ENCODE measurements at places on chromosomes 16 and 17.
A peak's percentile ranks its signal among the peaks of the same experiment; 100 is the strongest.

DNA sequence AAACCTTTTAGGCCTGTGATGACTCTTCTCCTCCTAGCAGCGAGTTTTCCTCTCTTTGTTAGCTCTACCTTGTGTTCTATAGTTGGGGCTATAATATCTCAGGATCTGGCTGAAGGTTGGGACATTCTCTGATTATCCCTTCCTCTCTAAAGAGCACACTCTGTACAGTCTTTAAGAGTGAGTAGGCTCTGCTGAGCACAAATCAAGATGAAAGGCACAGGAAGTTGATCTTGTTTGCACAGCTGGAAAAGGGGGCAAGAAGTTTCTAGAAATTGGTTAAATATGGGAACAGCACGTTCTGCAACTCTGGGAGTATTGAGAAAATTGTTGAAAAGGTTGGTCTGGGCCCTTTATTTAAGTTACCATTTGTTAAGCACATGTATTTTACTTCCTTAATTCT lies 240.9 kb downstream of the CDH11 start:
- no peak for DNase-seq

GRCh38 chr16:70018254-70018653 lies 67.1 kb downstream of the CLEC18A start:
- DNase-seq, result peak; percentile 37

DNA sequence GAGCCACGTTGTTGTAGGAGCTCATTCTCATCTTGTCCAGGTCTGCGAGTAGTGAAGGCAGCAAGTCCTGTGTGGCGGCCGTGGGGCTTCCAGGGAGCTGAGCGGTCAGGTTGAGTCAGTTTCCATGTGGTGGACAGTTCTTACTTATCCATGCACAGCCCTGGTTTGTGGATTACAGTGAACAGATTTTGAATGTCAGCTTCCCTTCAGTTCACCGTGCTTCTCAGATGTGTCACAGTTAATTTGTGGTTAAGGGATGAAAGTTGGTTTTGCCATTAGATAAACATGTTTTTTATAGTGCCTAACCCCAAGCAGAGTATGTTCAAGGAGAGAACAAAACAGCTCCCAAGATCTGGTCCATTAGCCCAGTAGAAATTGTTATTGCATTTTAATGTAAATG lies 103.1 kb downstream of the RPTOR start:
- peak; percentile 27 for DNase-seq

- no peak for DNase-seq
Measured at GRCh38 chr16:4832698-4833343, 14.3 kb downstream of the GLYR1 start.

DNA sequence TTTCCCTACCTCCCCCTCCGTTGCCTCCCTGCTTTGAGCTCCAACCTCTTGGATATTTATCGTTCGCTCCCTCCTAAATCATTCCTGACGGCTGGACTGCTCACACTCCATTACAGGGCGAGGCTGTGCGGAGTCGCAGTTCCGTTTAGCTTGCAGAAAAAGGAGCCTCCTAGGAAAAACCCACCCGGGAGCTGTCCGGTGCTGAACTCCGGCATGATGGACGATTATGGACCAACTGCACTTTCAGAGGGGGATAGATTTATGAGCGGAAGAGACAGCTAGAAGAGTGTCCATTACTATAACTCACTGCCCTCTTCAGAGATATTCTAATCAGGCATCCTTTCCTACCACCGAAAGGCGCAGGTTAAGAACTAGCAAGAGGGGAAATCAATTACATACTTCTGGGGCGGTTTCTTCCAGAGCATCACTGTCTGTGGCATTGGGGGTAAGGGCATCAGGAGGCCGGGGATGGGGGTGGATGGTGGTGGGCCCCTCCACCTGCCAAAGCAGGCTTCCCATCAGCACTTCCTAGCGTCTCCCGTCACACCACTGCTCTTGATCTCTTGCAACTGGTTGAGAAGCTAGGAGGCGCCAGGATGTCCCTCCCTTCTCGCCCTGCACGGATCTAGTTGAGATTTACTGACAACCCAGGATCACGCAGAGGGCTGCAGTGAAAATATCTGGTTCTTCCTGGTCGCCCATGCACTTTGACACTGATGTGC lies 251.2 kb downstream of the ENGASE start:
- no peak for DNase-seq

- DNase-seq, result no peak
Measured at GRCh38 chr17:22310717-22311686, 618.7 kb downstream of the KCNJ18 start.

- DNase-seq, result no peak
Measured at GRCh38 chr17:69801368-69801767, 273.7 kb upstream of the KCNJ16 start.

- DNase-seq, result no peak
Measured at GRCh38 chr17:46818929-46819859, 702 bp upstream of the WNT3 start.

DNA sequence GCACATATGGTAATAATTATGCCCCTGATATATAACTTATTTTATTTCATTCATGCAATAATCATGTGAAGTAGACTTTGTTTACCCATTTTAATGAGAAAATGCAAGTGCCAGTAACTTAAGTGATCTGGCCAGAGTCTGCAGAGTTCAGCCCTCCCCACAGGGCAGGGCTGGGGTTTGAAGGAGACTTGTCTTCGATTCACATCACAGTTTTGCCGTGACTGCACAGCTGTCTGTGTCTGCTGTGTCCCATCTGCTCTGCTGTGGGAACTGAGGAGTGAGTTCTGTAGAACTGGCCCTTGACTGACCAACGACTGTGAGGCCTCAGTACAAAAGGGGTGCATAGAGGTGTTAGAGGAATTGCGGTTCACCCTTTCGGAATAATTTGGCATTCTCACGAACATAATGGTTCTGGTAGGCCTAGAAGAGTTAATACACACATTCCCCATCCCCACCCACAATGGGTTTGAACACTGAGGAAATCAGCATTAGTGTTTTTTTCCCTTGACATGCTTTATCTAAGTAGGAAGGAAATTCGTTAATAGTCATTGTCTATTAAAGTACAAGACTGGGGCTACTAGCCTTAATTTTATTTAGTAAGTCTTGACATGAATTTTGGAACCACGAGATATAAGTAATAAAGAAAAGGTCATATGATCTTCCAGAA lies 113.6 kb upstream of the MON1B start:
- no peak for DNase-seq

- DNase-seq, result no peak
Measured at GRCh38 chr16:1895949-1896675, 22.1 kb downstream of the HS3ST6 start.

DNA sequence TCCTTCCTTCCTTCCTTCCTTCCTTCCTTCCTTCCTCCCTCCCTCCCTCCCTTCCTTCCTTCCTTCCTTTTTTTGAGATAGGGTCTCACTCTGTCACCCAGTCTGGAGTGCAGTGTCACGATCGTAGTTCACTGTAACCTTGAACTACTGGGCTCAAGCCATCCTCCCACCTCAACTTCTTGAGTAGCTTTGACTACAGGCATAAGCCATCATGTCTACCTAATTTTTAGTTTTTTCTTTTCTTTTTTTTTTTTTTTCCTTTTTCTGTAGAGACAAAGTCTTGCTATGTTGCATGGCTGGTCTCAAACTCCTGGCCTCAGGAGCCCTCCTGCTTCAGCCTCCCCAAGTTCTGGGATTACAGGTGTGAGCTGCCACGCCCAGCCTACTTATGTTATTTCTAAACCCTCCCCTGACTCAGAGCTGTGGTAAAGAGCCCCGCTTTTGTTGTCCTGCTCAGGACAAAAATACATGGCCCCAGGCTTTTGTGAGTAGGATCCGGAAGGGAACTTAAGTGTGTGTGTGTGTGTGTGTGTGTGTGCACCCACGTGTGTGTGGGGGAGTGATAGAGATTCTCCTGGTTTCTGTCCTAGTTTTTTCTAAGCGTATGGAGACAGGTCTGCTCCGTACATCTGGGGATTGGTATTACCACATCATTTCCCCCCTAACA lies 67.1 kb downstream of the PRKCB start:
- no peak for DNase-seq

GRCh38 chr16:14548933-14549788 lies 80.9 kb downstream of the PARN start:
- DNase-seq, result no peak

DNA sequence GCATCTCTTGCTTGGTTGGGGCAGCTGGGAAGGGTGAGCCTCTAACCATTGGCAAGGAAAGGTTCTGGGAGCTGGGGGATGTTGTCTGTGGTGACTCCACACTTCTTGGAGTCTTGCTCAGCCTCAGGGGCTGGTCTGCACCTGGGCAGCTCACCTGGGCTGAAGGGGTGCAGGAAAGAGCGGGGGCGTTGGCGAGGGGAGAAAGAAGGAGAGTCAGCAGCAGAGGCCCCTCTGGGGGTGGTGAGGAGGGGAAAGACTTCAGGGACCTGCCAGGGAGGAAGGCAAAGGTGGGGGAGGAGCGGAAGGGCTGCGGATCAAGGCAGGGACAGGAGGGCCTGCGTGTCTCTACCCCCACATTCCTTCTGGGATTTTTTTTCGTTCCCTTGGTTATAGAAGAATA lies 47.7 kb downstream of the CCDC42 start:
- no peak for DNase-seq

DNA sequence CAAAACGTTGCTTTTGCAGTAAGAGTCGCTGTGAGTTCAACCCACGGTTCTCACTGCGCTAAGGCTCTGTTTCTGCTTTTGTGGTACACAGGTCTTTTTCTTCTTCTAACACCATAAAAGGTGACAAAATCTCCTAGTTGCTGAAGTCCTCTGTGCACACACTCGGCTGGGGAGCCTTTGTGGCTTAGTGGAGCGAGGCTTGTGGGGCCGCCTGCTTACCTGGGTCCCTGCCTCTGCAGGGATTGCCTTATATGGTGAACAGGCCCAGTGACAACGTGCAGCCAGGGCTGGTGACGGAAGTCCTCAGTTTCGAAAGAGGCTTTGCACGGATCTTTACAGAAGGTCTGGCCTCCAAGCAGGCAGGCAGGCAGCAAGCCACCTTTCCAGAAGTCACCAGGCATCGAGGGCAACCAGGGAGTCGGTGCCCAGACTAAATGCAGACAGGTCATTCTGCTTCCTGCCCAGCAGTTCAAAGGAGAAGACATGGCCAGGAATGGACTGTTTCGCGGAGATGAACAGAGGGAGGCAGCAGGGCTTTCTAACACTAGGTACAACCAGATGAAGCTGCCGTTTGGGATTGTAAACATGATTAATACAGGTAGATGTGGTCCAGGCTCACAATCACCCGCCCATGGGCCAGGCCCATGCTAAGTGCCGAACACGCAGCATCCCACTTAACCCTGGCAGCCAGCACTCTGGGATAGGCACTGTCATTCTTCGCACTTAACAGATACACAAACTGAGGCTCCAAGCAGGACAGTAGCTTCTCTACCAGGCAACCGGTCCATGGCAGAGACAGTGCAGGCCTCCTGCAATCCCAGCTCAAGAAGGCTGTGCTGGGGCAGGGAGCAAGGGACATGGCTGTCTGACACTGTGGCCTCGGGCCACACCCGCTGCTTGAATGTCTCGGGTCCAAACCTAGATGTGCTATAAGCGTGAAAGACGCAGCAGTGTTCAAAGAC lies 10.7 kb upstream of the MEAK7 start:
- DNase-seq, result peak; percentile 92

- no peak for DNase-seq
Measured at GRCh38 chr17:5897275-5897911, 172.8 kb upstream of the WSCD1 start.

All from stimulated activated CD4-positive, alpha-beta T cell treated with anti-CD3 and anti-CD28 coated beads, Interleukin-1b, Interleukin-23, amount 100 ng/mL, for 48 hours (primary cell).